Astrocyte of the cerebellum (primary cell): ENCODE measurements at places on chromosomes 2 and 18.

DNA sequence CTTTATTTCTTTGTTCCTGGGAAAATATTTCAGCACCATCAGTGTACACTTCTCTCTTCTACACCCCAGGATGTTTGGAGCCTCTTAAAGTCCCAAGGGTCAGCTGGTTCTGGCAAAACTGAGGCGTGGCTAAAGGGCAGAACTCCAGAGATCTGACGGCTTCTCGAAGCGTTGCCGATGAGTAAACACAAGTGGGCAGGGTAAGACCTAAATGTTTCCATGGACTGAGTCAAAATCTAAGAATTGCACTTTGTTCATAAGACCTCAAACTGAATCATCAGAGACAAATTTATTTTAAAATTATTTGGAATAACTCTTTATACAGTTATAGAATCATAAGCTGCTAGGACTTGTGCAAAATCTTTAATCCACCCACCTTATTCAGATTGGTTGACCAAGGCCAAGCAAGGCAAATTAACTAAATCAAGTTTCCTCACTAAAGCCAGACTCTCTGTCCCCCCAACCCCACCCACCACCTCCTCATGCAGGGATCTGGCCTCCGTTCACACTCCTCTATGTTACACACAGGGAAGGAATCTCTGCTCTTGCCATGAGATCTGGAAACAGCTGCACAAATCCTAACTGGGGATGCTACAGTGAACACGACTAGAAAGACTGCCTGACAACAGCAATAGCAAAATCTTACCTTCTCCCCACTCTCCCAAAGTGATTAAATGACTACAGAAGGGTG, 342.6 kb upstream of the KLHL29 start:
- no peak for DNase-seq

- no peak for DNase-seq
These were observed 11.4 kb upstream of the SLC35F6 start for GRCh38 chr2:26752656-26753055.

DNA sequence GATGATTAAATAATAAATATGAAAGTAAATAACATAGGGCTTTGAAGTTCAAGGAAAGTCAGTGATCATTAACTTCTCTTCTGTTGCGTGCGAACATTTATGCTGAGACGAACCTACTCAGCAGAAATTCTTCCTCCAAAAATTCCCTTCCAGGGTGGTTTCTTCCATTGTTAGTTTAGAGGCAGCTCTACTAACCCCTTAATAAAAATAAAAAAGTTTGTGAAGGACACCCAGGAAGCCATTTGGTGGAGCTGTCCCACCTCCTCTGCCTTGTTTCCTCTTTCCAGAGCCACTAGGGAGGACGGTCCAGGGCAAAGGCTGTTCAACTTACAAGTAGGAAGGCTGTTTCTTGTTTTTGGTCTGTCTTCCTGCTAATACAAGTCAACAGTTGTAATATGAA, 2.1 kb upstream of the SMAD2 start:
- no peak for DNase-seq

DNA sequence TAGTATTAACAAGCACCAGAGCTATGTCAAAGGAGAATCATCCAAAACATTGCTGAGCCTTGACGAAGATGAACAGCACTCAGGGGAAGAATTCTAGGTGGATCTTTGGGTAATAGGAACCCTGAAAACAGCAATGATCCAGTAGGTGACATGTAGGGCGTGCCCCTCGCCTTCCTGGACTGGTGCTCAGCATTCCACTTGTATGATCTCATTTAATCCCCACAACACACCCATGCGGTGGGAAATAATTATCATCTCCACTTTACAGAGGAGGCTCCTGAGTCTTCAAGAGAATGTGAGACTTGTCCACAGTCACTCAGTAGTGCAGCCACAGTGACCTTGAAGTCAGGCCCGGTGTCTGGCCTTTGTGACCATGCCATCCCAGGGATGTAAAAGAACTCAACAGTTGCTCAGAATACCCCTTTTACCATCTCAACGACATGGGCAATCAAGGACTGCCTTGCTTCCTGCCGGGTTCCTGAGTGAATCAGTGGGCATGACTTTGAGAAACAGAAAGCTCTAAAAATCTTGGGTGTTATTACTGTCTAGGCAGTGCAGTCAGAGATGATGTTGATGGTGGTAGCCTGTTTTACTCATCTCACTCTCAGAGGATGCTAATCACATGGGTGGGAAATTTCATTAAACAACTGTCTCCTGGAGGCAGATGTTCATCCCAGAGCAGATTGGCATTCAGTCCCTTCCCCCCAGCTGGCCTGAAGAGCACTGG, 161.6 kb downstream of the BCL11A start:
- DNase-seq: no peak

DNA sequence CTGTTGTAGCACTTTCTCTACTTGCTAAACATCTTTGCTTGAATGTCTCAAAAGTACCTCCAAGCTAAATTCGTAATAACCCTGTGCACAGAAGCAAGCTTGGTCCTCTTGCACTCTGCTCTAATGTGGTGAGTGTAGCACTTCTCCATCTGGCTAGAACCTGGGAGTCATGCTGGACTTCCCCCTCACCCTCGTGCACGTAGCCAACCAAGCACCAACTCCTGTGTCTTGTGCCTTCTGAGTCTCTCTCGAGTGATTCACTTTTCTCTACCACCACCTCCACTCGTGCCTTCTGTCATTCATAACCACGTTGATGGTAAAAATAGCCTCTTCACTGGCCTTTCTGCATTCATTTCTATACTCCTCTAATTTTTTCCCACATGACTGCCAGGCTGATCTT, 91.9 kb upstream of the KCNE4 start:
- no peak for DNase-seq

DNA sequence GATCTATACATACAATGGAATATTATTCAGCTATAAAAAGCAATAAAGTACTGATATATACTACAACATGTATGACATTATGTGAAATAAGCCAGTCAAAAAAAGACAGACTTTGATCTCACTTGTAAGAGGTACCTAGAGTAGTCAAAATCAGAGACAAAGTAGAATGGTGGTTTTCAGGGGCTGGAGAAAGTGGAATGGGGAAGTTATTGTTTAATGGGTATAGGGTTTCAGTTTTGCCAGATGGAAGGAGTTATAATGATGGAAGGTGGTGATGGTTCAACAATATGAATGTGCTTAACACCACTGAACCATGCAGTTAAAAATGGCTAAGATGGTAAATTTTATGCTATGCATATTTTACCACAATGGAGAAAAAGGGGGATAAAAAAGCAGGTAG, 6.3 kb downstream of the COBLL1 start:
- DNase-seq: no peak

DNA sequence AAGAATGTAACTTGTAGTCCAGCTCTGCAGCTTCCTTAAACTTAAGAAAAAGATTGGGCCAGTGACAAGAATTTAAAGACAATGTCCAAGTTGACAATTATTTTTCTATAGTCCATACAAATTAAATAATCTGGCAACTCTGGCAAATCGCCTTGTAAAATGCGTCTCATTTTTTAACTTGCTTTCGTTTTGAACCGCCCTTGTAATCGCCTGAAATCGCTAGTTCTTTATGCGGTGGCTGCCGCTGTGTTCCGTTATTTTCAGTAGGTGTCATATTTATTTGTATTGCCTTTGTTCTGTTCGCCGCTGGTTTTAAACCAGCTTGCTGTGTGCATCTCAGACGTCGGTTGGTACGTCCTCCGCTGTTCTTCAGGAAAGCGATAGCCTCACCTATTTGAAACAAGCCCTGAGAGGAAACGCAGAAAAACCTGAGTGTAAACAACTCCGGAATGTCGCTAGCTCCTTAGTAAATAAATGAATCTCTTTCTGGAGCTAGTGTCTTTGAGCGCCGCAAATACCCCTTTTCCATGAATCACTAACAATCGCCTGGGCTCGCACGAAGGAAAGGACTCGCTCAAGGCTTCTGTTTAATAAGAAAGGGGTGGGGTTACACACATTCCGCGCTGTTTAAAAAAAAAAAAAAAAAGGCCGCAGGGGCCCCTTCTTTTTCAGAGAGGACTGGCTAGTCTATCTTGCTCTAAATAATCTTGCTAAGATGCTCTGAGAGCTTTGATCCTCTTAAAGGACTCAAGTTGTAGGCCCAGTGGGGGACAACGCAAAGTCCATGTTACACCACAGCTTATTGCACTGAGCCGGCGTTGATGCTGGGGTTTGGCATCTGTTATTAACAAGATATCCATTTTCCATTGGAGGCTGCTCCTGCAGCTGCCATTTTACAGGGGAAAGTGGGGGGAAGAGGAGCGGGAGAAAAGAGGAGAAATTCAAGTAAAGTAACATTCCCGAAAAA, 3.0 kb downstream of the HOXD8 start:
- DNase-seq: no peak

- DNase-seq: no peak
These were observed 146.3 kb upstream of the APCDD1 start for GRCh38 chr18:10308154-10308553.

DNA sequence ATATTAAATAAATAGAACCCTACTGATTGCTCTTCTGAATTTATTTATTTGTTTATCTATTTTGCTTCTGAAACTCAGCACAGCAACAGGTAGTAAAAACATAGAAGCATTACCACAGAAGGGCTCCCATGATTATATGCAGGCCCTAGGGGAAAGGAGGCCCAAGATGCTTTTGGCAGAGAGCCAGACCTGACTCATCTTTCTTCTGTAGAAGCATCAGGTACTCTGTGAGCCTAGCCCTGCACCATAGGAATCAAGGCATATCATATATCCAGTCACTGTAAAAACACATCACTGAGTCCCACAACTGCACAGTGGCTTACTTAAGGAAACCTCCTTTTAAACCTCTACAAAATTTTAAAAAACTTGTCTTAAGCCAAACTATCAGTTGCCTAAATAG, 1.8 kb downstream of the SCN9A start:
- peak; percentile 49 for DNase-seq

- DNase-seq: no peak
These were observed 139.5 kb downstream of the HDAC4 start for GRCh38 chr2:239261356-239261755.

DNA sequence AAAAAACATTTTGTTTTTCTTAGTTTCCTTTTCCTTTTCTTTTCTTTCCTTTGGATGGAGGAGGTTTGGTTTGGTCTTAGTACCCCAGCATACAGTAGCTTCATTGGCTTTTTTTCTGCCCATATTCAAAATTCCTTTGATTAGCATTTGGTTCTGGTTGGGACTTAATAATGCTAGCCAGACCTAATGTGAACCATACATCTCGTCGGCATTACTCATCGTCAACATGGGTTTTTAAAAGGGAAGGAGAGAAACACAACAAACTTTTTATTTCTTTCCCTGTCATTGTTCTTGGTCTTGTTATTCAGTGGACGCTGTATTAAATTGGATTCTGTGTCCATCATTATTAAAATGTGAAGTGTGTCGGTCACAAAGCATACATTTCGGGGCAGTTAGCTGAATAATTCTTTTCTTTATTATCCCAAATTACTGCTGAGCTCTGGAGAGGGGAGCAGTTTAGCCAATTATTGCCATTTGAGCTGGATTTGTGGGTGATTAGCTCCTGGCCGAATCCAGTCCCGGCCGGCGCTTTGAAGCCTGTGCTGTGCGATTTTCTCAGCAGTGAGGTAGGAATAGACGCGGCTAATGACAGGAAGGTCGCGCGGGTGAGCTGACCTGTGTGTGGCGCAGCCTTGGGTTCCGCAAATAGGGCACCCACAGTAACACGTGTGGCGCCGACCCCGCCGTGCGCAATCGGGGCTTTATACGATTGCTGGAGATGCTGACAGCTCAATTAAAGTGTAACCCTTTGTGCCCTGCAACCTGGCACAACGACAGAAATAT, 303.3 kb downstream of the GBX2 start:
- peak; percentile 34 for DNase-seq
